ENCODE measurements at places on chromosomes 1 and 21.

GRCh38 chr1:208025031-208025430 is 114.1 kb upstream of the CD34 start:
- DNase-seq = no peak

DNA sequence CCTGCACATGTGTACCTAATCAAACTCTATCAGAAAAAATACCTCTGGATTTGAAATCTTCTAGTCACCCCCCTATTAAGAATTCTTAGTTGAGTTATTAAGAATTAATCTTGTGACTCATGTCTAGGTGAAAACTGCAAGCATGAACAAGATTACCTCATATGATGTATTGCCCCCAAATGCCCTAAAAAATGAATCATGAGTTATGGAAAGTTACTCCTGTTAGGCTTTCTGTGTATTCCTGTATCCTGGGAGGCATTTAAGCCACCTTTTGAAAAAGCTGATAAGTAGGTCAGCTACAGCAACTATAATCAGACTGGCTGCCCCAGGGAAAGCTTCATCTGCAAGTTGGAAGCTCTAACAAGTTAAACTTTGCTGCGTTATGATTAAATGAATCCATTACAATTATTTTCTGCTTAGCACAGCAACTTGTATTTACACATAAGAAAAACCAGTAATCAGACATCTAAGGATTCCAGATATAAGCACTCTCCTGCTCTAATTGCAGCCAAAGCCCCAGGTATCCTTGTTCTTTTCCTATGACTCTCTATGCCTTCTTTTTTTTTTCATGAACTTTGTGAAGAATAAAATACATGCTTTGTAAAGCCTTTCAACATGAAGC is 147.7 kb downstream of the NTPCR start:
- DNase-seq = no peak

- no peak for DNase-seq
Measured at GRCh38 chr21:36603221-36603620, 95.7 kb upstream of the SIM2 start.

GRCh38 chr1:219993554-219994433 is 52.5 kb downstream of the EPRS1 start:
- no peak for DNase-seq

- DNase-seq = no peak
Measured at GRCh38 chr1:47972864-47973432, 24.2 kb downstream of the TRABD2B start.

DNA sequence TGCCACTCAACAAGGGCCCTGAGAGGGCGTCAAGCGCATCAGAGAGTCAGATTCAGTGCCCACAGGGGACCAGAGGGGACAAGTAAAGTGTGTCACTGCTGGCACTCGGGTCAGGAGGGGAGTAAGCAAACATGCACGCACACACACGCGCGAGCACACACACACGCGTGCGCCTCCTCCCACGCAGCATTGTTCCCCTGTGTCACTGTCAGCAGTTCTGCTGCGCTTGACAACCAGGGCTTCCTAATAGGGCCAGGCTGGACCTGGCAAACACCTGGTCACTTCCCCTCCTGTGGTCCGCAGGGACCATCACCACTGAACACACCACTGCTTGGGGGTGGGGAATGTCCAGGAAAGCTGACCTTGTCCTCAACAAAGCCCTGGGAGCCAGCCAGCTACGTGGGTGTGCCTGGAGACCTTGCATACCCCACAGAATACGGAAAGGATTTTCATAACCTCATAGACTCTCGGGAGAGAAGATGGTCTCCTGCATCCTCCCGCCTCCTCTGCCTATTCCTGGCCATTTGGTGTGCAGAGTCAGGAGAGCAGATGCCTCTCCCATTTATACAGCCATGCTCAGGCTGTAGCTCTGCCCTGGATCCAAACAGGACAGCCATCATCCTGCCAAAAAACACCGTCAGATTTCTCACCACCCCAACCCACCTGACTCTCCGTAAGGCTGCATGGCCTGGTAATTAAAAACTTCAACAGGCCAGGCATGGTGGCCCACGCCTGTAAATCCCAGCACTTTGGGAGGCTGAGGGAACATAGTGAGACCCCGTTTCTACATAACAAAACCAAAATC is 73.2 kb downstream of the SSBP3 start:
- no peak for DNase-seq

GRCh38 chr1:19424651-19425570 is 60.4 kb downstream of the CAPZB start:
- no peak for DNase-seq

DNA sequence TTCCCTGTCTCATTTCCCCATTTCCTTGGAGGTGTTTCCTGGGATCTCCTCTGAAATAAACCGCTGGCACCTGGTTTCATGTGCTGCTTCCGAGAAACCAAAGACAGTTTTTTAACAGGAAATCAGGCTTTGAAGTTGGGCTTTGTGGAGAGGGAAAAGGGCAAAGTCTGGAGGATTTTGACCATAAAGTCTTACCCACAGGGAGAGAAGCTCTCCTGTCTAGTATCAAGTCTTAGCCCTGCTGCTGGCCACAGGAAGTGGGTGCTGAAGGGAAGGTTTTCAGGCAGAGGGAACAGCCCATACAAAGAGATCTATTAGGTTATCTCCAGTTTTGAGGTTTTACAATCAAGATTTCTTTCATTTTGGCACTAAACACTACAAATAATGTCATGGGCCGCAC is 29.3 kb downstream of the SLC5A9 start:
- DNase-seq = no peak

- no peak for DNase-seq
Measured at GRCh38 chr1:35058988-35059387, 20.2 kb upstream of the ZMYM1 start.

GRCh38 chr21:34812504-34813265 is 143.9 kb downstream of the CLIC6 start:
- DNase-seq = no peak

DNA sequence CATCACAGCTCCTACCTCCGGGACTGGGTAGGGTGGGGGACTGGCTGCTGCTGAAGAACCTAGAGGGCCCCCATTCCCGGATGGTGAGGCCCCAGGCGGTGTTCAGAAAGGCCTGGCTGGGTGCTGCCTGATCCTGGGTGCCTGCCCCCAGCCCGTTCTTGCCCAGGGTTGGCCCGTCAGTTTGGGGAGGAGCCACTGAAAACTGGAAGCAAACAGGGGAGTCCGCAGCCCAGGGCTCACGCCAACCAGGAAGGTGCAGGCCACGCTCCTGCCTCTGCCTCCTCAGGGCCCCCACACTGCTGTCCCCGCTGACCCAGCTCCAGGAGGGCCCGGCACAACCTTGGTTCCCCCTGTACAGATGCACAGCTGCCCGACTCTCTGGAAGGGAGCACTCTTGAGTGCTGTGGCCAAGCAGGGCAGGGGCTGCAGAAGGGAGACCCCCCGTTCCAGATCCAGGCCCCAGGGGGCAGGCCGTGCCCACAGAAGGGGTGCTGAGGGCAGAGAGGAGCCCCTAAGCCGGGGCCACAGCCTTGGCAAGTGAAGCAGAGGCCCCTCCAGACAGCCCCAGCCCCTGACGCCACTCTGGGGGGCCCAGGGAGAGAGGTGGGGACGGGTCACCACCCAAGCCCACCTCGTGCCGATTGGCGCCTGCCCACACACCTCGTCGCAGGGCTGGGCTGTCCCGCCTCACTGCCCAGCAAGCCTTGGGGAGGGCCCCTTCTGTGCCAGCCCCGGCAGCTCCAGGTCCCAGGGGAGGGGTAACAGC is 5.5 kb downstream of the C1QTNF12 start:
- DNase-seq = no peak

DNA sequence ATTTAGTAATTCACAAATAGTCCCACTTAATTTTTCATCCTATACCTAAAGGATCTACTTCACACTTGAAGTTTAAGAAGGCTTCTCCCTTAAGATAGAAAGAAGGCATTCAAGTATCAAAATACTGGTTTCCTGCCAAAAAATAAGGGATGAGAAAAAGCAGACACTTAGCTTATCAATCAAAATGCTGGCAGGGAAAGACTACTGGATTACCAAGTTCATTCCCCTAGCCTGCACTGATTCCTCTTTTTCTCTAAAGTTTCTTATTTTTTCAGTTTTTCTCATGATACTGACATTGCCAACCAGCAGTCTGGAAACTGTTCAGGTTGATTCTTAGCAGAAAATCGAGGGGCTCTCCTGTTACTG is 204.6 kb downstream of the GABPA start:
- DNase-seq = no peak

DNA sequence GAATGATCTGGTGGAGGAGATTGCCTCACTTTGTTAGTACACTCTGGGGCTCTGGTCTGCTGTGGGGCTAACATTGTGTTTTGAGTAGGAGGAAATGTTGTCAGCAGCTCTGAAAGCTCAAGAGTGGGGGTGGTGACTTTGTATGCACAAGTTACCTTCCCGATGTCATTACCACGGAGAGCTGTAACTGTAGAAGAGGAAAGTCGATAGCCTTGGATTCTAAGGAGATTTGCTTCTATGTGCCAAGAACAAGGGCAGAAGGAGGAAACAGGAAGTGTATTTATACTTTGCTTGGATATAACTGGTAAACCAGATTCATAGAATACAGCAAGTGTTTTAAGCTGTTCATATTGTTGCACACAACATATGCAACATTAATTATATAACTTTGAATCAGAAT is 196.1 kb downstream of the AMY1C start:
- no peak for DNase-seq

GRCh38 chr1:51644020-51644419 is 27.1 kb downstream of the OSBPL9 start:
- no peak for DNase-seq

- no peak for DNase-seq
Measured at GRCh38 chr21:36207577-36208320, 51.1 kb downstream of the DOP1B start.

DNA sequence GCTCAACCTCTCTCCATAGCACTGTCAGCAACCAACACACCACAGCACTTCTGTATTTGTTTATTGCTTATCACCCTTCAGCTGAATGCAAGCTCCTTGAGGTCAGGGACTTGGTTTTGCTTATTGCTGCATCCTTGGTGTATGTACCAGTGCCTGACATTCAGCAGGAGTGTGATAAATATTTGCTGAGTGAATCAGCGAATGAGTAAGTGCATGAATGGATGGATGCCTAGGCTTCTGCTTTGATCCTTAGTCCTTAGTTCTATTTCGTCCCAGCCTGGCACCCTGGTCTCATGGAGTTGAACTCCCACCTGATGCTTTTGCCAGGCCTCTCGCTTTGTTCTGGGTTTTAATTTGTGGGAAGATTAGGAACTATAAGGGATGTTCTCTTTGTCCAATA is 88.2 kb downstream of the ZSCAN20 start:
- DNase-seq = no peak

- DNase-seq = no peak
Measured at GRCh38 chr1:222392556-222392955, 155.3 kb downstream of the HHIPL2 start.

DNA sequence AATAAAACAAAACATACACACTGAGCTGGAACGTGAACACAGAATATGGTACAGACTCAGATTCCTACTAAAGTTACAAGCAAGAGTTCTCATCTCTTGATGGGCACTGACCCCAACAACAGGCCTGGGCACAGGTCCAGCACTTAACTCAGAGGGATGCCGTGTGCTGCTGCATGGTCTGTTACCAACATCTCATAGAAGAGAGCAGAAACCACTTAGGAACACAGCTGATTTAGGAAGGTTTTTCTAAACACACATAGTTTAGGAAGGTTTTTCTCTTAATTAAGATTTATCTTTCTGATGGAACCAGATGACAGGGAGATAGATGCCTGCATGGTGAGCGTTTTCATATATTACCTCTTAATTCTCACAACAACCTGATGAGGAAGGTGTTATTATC is 1.5 kb downstream of the GCLM start:
- DNase-seq = no peak

DNA sequence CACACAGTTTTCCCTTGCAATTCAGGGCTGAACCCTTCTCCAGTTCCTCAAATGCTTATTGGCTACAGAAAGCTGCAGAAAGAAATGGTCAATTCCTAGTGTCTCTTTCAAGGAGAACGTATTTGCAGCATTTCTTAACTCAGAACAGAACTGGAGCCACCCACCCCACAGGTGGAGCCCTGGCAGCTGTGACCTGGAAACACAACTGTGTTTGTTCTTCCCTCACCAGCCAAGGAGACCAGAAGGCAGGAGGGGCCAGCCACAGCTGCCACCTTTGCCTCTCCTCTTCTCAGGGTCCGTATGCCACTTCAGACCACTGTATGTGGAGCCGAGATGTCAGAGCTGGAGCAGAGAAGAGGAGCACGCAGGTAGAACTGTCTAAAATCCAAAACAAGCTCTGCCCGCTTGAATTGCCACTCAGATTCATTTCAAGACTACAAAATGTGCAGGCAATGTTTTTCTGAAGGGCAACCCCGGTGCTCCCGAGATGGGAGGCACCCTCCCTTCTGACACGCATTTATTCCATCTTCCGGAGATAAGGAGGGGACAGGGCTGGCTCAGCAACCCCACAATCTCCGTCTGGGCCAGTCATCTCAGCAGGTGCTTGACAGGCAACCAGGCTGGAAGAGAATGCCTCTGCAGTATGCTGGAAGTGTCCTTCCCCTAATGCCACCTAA is 16.7 kb downstream of the CD247 start:
- DNase-seq = no peak

DNA sequence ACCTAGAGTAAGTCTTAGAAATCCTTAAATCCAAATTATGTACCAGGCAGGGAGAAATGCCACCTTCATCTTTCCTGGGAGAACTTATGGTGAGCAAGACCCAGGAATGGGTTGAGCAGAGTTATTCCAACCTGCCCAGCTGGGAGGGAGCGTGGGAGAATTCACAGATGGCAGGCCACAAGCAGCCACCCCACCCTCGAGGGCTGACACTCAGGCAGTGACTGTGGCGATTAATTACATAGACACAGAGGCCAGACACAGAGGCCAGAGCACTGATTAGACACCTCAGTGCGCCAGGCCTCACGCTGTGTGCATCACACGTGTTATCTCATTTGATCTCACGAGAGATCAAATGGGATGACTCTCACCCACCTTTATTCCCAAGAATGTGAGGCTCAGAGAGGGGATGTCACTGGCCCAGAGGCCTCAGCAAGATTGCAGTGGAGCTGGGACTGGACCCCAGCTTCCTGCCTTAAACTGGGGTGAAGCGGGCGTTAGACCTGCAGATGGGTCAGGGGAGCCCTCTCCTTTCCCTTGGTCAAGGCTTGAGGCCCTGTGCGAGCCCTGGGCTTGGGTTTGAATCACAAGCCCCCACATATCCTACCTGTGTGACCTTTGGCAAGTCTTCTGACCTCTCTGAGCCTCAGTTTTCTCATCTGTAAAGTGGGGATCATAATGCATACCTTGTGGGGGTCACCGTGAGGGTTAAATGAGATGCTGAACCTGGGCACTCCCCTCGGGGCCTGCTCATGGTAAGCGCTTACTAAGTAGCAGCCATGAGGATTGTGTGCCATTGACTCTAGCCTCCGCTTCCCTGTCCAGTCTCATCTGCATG is 28.8 kb upstream of the PADI4 start:
- no peak for DNase-seq
